Astrocyte of the hippocampus (primary cell): ENCODE measurements at places on chromosomes 2 and 18.

GRCh38 chr2:173192071-173192470 is 116.4 kb downstream of the MAP3K20 start:
- no peak for DNase-seq

DNA sequence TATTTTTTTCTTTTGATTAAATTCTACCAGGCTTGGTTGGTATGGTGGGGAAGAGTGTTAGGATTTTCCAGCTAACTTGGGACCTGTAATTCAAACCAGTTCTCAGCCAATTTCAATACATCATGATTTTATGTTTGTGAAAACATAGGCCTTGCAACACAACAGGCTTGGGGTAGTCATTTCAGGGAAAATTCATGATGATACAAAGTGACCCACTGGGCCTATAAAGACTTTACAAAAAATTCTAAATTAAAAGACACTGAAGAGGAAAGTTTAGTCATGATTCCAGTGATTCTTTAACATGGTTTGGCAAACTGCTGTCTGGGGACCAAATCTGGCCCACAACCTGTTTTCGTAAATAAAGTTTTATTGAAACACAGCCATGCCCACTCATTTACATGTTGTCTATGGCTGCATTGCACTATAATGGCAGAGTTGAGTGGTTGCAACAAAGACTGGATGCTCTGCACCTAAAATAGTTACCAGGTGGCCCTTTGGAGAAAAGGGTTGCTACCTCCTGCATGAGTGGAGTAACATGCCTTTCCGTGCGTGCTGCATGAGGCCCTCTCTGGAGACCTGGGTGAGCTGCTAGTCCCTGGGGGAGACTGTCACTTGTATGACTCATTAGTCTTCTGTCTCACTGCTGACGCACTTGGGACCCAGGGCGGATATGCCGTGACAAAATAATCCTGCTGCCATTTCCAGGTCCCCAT is 73.6 kb downstream of the NPAS2 start:
- peak; percentile 62 for DNase-seq

DNA sequence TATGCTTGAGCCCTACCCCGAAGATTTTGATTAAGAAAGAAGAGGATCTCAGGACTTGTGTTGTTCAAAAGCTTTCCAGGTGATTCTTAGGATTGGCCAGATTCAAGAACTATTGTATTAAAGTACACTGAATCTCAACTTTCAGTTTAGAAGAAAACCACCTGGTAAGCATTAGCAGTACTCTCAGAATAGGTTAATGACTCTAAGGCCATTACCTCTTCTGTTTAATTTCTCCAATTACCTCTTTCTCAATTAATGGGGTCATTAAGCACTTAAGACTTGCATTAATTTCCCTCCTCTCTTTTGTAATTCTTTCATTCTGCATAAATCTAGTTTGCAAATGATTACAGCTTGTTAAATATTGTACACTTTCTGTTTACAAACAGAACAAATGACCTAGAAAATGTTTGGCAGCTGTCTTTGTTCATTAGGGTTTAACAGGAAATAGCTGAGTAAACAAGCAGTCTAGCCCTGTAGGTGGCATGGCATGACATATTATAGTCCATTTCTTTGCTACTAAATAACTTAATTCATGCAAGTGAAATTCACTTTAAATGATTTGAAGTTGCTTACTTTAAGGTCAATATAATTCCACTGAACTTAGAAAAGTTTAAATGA is 20.4 kb upstream of the TDRD15 start:
- DNase-seq, result no peak

DNA sequence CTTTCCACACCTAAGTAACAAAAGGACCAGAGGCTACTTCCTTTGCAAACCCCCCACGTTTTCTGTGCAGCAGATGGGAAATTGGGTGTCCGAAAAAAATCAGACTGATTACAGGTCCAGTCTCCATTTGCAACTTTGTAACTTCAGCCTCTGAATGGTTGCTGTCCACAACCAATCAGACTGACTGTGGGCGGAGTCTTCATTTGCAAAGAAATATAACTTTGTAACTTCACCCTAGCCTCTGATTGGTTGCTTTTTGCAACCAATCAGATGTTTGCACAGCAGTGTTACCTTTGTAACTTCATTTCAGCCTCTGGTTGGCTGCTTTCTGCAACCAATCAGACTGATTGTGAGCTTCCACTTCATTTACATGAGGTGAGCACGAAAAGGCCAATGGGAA is 27.8 kb upstream of the CACNB4 start:
- no peak for DNase-seq

DNA sequence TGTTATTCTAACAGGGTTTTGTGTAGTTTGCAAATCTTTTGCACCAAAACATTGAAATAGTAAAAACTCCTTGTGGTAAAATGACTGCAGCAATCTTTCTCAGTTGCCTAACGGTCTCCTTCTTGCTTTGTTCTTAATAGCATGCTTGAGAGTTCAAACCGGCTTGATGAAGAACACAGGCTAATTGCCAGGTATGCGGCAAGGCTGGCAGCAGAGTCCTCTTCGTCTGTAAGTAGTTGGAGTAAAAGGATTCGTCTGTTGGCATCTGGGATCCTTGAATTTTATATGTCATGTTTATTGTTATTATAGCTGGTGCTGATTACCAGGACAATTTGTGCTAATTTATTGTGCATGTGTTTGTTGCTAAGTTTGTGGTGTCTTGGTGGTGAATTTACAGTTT is 138.1 kb downstream of the DTNA start:
- DNase-seq, result peak; percentile 30

- peak; percentile 29 for DNase-seq
Measured at GRCh38 chr2:42446503-42447271, 47.1 kb downstream of the KCNG3 start.

- DNase-seq, result peak; percentile 58
Measured at GRCh38 chr2:204967199-204967960, 422.1 kb downstream of the PARD3B start.

- peak; percentile 54 for DNase-seq
Measured at GRCh38 chr2:146321175-146321574, 1523.7 kb upstream of the ACVR2A start.

- peak; percentile 53 for DNase-seq
Measured at GRCh38 chr18:3332376-3332775, 70.4 kb downstream of the MYL12B start.

DNA sequence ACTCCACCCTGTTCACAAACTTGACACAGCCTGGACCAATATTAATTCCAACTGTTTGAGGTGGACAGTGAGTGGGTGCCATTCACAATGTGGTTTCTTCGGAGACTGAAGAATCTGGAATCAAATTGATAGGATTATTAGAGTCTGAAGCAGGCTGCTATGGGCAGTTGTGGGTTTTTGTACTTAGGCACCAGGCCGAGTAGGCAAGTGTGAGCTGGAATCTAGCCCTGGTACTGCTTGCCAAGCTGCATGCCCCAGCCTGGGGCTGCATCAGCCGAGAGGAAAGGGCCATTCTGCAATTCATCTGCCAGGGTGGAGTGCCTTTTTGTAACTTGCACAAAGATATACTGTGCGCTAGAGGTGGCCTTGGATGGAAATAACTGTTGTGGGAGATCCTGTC is 654.7 kb upstream of the FANCL start:
- DNase-seq, result peak; percentile 79

DNA sequence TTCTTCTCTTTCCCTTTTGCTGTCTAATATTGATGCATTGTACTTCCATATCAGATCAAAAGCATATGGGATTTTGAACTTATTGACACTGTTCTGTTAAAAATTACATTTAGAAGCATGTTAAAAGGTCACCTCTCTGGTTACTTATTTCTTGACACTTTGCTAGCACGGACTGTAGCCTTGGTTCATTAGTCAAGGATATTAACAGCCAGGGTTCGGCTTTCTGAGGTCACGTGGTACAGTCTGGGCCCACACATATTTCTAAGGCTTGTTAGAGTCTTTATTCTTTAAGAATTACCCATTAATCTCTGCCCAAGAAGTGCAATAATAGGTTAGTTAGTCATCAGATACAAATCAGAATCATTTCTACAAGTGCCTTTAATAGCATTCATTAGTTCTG is 1035.8 kb upstream of the FANCL start:
- no peak for DNase-seq

GRCh38 chr2:213679894-213680293 is 395.6 kb downstream of the SPAG16 start:
- DNase-seq, result no peak

DNA sequence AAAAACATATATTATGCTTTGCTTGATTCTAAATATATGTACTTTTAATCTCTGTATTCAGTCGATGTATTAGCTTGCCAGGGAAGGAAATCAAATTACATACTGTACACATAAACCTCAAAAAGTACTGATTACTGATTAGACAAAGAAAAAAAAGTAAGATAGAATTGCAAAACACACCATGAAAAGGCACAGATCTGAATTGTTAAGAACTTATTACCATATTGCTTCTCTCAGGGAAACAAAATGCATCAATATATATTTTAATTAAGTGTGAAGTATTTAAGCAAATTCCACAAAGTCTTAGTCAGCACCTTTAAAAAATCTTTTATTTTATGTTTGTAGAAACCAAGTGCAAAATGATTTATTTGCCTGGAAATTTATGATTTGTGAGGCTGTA is 309.3 kb downstream of the RNF144A start:
- DNase-seq, result no peak

- DNase-seq, result no peak
Measured at GRCh38 chr2:239363946-239364637, 36.7 kb downstream of the HDAC4 start.

GRCh38 chr18:80070825-80071224 is 36.6 kb downstream of the RBFA start:
- no peak for DNase-seq

DNA sequence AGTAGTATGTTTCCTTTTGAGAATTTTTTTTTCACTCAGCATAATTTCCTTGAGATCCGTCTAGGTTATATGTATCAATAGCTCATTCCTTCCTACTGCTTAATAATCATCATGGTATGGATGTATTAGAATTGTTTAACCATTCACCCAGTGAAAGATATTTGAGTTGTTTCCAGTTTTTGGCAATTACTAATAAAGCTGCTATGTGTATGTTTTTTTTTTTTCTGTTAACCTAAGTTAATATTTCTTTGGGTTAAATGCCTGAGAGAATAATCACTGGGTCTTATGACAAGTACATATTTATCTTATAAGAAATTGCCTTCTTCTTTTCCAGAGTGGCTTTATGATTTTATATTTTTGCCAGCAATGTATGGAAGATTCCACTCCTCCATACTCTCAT is 96.4 kb upstream of the ST6GAL2 start:
- no peak for DNase-seq

- no peak for DNase-seq
Measured at GRCh38 chr2:143807671-143808070, 678.5 kb downstream of the ARHGAP15 start.

GRCh38 chr2:241904791-241905710 is 35.5 kb downstream of the RTP5 start:
- no peak for DNase-seq

DNA sequence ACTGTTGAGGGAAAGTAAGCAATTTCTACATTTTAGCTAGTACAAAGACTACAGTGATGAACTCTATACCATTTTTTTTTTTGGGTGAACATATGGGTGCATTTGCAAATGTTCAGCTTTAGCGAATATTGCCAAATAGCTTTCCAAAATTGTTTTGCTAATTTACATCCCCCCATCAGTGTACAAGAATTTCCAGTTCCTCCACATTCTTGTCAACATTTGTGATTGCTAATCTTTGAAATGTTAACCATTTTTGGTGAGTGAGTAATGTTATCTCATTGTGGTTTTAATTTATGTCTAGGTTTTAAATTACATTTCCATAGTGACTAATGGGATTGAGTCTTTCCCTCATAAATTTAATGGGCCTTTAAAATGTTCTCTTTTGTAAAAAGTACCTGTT is 16.4 kb upstream of the CNRIP1 start:
- peak; percentile 49 for DNase-seq

GRCh38 chr2:83071352-83071751 is 1387.7 kb downstream of the SUCLG1 start:
- no peak for DNase-seq

GRCh38 chr2:46645681-46646162 is 166.4 kb downstream of the TMEM247 start:
- DNase-seq, result peak; percentile 74

- DNase-seq, result no peak
Measured at GRCh38 chr2:97718051-97718882, 4.9 kb downstream of the ZAP70 start.

GRCh38 chr18:2686349-2686968 is 30.9 kb downstream of the SMCHD1 start:
- no peak for DNase-seq

GRCh38 chr18:70037431-70038061 is 89.9 kb upstream of the CD226 start:
- DNase-seq, result no peak

- no peak for DNase-seq
Measured at GRCh38 chr2:201006704-201007103, 43.2 kb upstream of the ORC2 start.

DNA sequence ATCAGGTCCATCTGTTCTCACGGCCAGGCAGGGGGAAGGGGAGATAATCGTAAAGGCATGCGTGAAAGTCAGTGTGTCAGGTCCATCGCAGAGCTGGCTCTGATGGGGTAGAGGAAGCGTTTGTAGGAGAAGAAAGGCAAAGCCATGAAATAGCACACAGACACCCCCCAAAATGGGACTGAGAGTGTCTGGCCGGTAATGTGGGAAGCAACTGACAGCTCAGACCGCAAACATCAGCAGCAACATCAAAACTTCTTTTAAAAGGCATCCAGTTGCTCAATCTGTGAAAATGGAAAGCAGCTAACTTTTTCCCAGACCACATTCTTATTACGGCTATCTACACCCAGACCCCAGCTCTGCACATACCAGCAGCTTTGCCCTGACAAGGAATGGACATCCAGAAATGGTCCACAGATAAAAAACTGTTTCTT is 232.6 kb downstream of the EN1 start:
- DNase-seq, result peak; percentile 3

GRCh38 chr2:162989507-162989906 is 150.9 kb upstream of the KCNH7 start:
- DNase-seq, result peak; percentile 5

- DNase-seq, result no peak
Measured at GRCh38 chr2:71928734-71929481, 218.8 kb downstream of the CYP26B1 start.

- peak; percentile 100 for DNase-seq
Measured at GRCh38 chr2:24971536-24972314, at the start of gene DNAJC27. Gene DNAJC27 (minus strand): TSS chr2:24971955. CDS start chr2:24971904, 51 bp downstream.

- no peak for DNase-seq
Measured at GRCh38 chr2:84652431-84652830, 136.1 kb downstream of the DNAH6 start.

- peak; percentile 74 for DNase-seq
Measured at GRCh38 chr18:13217466-13217961, 1.0 kb upstream of the LDLRAD4 start.

- DNase-seq, result no peak
Measured at GRCh38 chr2:100107906-100108647, 34.3 kb downstream of the AFF3 start.

DNA sequence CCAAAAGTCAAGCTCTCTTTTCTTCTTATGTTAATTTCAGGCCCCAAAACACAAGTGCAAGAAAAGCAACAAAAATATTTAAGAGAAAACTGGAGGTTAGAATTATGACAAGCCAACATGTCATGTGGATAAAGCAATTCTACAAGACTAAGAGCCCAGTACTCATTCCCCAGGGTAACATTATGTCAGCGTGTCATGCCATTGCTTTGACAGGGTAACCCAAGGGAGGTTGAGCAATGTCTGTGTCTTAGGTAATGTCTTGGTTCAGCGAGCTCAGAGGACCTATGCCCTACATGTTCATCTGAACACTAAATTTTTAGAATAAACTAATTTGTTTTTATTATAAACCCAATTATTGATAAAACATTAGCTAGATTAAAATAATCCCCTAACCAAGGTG is 173.2 kb upstream of the ZNF804A start:
- DNase-seq, result no peak

GRCh38 chr2:171044416-171044815 is 115.4 kb downstream of the GORASP2 start:
- DNase-seq, result no peak

GRCh38 chr2:12821656-12822055 is 104.9 kb downstream of the TRIB2 start:
- DNase-seq, result no peak
